Activated CD4-positive, alpha-beta T cell treated with anti-CD3 and anti-CD28 coated beads, Interleukin-2, amount 10 ng/mL, durations not matched to agents 7 days and 5 days (primary cell): ENCODE measurements at places on chromosomes 3 and 15.

- no peak for DNase-seq
Observed at GRCh38 chr15:64991536-64992135, 1.9 kb upstream of the SPG21 start.

GRCh38 chr15:43851251-43851650, 24.4 kb downstream of the WDR76 start:
- DNase-seq = no peak

- peak; percentile 32 for DNase-seq
Observed at GRCh38 chr3:64022451-64023186, 675 bp downstream of the PSMD6 start.

GRCh38 chr3:8887435-8888300, 75.6 kb downstream of the RAD18 start:
- DNase-seq = no peak

DNA sequence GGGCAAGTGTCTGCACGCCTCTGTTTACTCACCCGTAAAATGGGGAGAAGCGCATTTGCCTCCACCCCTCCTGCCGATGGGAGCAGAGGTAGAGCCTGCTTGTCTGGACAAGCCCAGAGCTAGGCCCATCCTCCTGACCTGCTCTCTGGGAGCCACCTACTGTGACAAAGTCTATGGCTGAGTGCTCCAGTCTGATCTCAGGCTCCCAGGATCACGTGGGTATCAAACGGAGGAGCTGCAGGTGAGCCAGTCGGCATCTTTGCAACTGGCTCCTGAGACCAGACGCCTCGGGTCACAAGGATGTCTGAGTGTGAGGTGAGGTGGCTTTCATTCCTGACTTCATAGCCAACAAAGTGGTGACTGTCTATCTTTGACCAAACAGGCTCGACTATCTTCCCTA, 2.1 kb upstream of the ALDH1A3 start:
- no peak for DNase-seq

- DNase-seq = peak; percentile 81
Observed at GRCh38 chr3:13091898-13092611, 18.8 kb upstream of the IQSEC1 start.

- DNase-seq = no peak
Observed at GRCh38 chr3:111972891-111973290, 5.9 kb upstream of the ABHD10 start.

GRCh38 chr3:25604107-25604805, 60.5 kb downstream of the TOP2B start:
- DNase-seq = no peak

DNA sequence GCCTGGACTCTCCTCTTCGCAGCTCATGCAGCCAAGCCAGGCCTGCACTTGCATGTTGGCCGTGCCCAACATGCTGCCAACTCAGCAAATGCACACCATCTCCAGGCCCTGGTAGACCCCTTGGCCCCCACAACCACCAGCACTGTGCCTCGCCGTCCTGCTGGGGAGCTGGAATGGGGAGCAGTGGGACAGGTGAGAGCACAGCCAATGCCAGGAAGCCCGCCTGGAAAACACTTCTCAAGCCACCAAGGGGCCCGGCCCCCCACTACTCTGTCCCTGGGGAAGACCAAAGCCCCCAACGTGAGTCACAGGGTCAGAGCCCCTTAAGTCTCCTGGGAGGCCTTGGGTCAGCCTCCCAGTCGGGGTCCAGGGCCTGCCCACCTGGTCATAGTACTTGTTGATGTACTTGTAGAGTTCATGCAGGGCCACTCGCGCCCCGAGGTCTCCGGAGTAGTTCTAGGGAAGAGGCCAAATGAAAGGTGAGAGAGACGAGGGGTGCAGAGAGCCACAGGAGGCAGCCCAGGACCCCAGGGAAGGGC, 24.5 kb downstream of the PLXNB1 start:
- DNase-seq = no peak
